ENCODE measurements at places on chromosomes 4 and X.

DNA sequence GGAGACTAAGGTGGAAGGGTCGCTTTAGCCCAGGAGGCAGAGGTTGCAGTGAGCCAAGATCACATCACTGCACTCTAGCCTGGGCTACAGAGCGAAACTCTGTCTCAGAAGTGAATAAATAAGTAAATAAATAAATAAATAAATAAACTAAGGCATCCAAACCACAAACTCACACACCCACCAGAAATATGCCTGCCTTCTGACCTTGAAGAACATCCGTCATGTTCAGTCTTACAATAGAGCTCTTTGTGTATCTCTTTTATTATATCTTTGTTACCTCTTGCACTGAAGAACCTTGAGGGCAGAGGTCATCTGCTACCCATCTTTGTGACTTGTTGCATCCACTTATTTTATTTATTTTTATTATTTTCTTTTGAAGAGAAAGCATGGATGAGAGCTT lies 71.6 kb downstream of the PRRG1 start:
- DNase-seq, result no peak

DNA sequence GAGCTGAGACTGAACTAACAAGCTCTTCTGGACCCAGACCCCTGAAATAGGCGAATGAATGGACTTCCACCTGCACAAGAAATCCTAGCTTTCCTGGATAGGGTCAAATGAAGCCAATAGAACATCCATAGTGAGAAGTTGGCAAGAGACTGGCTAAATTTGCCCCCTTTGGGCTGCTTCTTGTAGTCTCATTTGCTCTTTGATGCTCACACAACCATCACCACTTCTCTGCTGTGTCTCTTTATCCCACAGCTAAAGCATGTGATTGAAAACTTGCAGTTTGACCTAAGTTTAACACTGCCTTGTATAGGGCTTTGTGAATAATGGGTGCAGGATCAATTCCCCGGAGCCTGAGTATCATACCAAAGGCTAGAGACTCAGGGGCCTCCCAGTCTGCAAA lies 38.2 kb downstream of the NLGN3 start:
- no peak for DNase-seq

DNA sequence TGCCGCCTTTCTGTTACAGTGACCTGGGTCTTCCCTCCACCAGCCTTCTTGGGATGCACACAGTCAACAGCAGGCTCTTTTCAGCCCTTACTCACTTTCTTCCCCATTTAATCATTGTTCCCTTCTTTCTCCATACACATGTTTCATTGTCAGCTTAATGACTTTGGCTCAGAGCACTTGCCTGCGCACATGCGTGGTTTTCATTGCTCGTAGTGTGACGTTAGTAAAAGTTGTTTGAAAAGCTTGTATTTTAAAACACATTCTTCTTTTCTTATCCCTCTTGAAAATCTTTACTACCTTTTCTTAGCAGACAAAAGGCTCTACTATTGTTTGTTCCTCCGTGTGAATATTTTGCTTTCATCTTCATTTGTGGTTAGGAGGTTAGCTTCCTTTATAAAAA lies 19.7 kb upstream of the SCOC start:
- no peak for DNase-seq

DNA sequence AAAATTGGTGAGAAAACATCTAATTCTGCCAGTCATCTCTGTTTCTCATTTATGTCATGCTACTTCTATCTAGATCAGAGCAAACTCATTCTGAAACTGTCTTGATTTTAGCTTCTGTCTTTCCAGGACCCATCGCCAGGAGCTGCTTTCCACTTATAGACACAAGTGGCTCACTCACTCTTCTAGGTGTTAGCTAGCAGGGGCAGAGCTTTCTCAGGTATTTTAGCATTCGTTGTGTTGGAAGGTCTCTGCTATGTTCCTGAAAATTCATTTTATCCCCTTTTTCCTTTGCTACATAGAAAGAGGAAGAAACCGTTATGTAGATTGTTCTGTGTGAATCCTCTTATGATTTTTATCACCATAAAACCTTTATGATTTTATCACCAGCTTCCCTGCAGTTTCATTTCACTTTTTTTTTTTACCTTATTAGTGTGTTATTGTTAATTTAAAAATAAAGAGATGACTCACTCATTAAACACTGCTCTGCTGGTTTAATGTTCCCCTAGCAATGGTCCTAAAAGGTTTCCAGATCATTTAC lies 246.6 kb upstream of the AADAT start:
- DNase-seq, result no peak

- DNase-seq, result peak; percentile 90
Observed at GRCh38 chr4:177596035-177596434, 153.8 kb upstream of the AGA start.

GRCh38 chrX:329291-329910 lies 10.8 kb upstream of the GTPBP6 start:
- no peak for DNase-seq

DNA sequence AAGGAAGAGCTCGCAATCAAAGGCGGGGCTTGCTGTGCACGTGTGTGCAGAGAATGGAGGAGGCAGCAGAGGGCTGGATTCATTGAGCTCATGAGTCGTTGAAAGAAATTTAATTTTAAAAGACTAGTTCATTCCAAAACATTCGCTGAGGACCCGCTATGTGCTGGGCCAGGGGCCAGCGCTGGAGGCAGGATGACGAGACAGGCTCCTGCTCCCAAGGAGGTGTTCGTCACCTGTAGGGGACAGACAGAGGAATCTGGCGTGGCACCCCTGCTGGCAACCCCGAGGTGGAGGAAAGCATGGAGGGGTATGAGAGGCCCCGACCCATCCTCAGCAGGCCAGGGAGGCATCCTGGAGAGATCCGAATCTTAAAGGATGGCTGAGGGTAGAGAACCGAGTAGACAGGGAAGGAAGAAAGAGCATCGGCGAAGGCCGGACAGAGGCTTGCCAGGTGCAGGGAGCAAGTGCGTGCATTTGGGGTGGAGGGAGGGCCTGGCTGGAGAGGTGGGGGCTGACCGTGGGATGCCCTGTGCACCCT lies 96.4 kb downstream of the CPZ start:
- no peak for DNase-seq

- no peak for DNase-seq
Observed at GRCh38 chr4:125702406-125702805, 387.7 kb downstream of the FAT4 start.

- no peak for DNase-seq
Observed at GRCh38 chrX:28922106-28922505, 334.9 kb downstream of the IL1RAPL1 start.

DNA sequence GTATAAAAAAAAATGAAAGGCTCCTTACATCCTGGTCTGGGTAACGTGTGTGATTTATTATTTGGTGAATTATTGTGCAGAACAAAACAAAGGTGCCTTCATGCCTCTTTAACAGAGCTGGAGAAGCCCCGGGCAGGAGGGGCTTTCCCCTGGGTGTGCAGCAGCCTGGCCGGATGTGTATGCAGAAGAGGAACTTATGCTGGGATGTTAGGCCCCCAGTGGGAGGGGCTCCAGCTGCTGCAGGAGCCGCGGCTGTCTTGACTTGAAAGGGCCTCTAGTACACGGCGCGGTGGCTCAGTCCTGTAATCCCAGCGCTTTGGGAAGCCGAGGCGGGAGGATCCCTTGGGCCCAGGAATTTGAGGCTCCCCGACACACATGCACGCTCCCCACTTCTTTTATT lies 16.0 kb downstream of the CCNQ start:
- peak; percentile 32 for DNase-seq

DNA sequence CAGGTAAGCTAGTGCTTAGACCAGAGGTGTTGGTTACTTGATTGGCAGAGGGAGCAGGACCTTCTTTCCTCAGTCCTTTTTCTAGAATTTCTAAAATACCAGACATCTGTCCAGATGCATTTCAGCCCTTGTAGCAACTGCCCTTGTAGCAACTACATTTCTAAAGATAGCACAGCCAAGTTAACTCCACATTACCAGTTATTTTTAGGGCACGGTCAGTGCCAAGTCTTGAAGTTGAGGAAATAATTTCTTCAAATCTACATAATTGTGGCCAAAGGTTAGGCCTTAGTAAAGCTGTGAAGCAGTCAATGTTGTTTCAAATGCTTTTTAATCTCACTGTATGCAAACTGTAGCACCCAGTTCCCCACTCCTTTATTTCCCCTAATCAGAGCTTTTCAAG lies 62.9 kb downstream of the MID1IP1 start:
- DNase-seq, result no peak

GRCh38 chrX:40304115-40304514 lies 206.4 kb upstream of the BCOR start:
- DNase-seq, result no peak

DNA sequence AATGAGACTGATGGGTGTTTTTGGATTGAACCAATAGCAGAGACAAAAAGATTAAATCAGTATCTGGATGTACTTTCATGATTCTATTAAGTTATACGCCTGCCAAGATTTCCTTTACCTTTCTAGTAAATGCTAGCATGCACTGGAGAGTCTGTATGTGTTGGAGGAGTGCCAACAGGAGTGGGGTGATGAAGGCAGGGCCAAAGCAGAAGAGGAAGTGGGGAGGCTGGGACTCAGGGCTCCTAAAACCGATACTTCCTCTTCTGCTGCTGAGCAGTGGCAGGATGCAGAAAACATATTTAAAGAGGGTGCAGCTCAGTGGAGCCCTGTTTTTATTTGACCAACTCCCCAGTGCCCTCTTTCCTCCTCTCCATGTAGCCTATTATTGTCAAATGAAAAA lies 5.6 kb downstream of the CYSLTR1 start:
- DNase-seq, result no peak

- no peak for DNase-seq
Observed at GRCh38 chr4:823761-824460, 2.0 kb downstream of the CPLX1 start.

DNA sequence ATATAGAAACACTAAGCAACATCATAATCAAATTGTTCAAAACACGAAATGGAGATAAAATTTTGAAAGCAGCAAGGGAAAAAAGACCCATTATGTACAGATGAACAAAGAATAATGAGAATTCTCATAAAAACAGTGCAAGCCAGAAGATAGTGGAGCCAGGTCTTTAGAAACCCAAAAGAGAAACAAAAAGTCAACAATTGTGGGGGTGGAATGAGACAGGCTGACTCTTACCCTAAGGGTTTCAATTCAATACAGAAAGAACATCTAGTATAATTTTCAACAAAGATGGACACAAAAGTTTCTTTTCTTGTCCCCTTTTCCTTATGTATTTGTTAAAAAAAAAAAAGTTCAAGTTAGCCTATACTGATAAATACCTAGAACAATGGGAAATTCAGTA lies 34.0 kb upstream of the MAGEB2 start:
- no peak for DNase-seq

DNA sequence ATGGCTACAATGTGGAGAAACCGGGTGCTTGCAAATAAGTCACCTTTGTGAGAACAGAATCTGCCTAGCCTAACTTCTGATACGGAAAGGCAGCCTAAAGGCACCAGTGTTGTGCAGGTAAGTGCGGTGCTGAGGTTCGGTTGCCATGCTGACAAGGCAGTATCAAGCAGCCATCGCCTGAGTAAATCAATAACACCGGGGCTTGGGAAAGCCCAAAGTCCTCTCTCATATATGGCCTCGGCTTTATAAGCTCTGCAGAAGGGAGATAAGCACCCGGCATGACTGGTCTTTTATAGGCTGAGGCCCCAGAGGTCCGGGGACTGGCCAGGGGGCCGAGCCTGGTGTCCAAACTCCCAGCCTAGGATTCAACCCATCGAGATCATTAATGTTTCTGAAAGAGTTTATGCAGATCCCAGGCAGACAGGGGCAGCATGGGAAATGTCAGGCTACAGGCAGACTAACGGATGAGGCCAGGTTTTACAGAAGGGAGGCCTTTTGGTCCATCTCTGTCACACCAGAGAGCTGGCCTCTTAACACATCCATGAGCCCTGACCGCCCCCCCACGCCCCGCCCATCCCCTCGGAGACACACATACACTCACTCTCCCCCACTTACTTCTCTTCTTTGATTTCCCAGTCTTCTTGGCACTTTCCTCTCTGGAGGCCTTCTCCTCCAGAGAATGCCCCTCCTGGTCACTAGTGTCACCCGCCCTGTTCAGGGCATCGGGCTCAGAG lies 38.5 kb downstream of the ELF4 start:
- DNase-seq, result no peak

GRCh38 chr4:146135941-146136340 lies 39.6 kb upstream of the LSM6 start:
- no peak for DNase-seq

DNA sequence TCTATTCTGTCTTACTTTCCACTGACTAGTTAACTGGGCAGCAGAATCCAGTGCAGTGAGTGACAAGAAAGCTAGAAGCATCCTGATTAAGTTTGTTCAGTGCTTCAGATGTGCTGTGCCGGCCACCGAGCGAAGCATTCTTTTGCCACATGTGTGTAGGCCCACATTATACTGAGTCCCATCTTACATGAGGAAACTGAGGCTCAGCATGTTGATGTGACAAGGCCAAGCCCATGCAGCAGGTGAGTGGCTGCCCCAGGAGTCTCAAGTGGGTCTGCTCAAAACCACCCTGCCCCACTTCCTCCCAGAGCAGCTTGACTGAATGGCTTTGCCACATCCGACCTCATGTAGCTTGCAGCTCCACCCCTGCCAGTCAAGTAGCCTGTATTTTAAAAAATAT lies 50.5 kb downstream of the RHOH start:
- no peak for DNase-seq

GRCh38 chr4:87975466-87975865 lies at the start of gene SPP1:
Gene SPP1, plus strand, starts transcription at chr4:87975714. Its CDS starts 1,182 bp downstream, at chr4:87976896.
- DNase-seq, result peak; percentile 56

DNA sequence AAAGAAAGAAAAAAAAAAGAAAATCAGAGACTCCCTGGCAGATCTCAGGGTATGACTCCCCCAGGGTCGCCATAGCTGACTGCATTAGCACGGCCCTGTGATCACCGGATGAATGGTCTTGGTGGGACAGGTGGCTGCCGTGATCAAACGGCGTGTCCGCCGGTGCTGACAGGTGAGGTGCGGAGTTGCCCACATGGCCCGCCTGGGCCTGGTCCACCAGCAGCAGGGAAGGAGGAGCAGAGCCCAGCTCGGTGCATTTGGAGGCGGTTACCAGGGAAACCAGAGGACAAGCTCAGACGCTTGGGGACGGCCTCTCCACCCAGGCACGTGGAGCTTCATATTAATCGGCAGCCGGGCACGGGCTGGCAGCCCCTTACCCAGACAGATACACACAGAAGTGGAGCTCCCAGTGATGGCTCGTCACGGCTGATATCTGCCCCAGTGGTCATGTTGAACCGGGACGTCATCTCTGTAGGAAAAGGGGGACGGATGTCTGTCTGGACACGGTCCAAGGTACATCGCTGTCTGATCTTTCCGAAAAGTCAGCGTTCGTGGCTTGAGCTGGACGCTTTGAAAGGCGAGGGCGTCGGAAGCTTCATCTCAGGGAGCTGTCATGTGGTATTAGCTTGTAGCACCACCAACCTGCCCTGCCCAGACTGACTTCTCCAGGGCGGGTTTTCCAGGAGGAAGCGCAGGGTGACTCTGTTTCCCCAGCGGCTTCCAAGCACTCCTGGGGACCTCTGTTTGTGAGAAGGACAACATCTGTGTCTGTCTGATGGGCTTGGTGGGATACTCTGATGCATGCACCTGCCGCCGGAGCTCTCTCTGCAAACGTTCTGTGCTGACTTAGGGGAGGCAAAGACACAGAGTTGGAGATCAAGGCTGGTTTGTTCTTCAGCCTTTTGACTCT lies 180.7 kb downstream of the CRLF2 start:
- DNase-seq, result no peak

GRCh38 chr4:151323667-151324066 lies 1.7 kb downstream of the SH3D19 start:
- DNase-seq, result no peak

Measured in ELR (cell line).